ENCODE measurements at places on chromosomes 4 and X.
A peak's percentile ranks its signal among the peaks of the same experiment; 100 is the strongest.

GRCh38 chr4:15964159-15964558 lies 1.2 kb upstream of the FGFBP2 start:
- no peak for DNase-seq

DNA sequence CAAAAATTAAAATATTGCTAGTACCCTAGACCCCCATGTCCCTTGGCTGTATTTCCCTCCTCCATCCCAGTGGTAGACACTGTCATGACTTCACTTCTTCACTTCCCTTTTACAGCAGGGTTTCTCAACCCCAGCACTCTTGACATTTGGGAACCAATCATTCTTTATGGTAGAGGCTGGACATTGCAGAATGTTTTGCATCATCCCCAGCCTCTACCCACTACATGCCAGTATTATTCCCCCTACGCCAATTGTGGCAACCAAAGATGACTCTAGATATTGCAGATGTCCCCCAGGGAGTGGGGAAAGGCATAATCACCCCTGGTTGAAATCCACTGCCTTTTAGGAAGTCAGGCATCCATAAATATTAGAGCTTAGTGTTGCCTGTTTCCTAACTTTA lies 138.6 kb downstream of the AMELX start:
- DNase-seq, result no peak

- DNase-seq, result no peak
These were observed 154.9 kb downstream of the BMPR1B start for GRCh38 chr4:94912606-94913005.

DNA sequence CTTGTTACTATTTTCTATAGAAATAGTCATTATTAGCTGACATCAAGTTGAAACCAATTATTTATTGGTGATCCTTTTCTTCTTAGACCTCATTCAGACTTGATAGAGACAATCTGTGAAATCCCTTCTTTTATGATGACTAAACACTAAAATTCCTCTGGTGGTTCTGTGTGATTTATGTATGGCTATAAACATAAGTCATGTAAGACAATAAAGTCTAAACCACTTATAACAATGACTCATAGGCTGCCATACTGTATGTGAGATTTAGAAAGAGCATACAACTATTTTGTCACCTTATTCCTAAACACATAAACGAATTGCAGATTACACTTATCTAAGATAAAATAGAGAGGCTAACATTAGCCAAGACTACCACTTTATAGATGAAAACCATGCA lies 101.1 kb upstream of the PRR32 start:
- DNase-seq, result no peak

- DNase-seq, result peak; percentile 40
These were observed 293.1 kb downstream of the CAMK2D start for GRCh38 chr4:113468165-113469022.

GRCh38 chr4:6776920-6777635 lies 5.4 kb upstream of the KIAA0232 start:
- DNase-seq, result no peak

DNA sequence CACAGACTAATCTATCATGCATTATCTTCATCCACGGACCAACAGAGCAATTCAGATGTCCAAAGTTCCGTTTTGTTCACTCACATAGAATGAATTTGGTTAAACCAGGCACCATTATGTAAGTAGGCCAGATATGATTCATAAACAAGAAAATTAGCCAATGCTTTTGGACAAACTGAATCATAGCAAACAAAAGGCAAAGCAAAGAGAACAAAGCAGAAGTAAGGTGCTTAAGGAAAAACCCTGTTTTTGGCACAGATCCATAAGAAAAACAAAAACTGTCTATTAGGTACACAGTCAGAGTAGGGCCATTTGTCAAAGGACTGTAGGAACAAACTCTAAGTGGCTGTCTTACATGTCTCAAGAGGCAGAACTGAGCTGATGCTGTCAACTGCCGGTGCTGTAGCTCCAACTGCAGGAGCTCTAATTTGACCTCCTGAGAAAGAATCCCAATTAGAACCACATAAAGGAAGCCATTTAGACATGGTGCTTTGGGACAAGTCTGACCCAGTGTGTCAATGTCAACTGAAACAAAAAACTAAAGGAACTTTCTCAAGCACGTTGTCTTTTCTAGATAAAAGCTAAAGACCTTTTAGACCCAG lies 146.7 kb downstream of the COL25A1 start:
- no peak for DNase-seq

GRCh38 chrX:21932292-21933002 lies 8.1 kb upstream of the SMS start:
- no peak for DNase-seq

DNA sequence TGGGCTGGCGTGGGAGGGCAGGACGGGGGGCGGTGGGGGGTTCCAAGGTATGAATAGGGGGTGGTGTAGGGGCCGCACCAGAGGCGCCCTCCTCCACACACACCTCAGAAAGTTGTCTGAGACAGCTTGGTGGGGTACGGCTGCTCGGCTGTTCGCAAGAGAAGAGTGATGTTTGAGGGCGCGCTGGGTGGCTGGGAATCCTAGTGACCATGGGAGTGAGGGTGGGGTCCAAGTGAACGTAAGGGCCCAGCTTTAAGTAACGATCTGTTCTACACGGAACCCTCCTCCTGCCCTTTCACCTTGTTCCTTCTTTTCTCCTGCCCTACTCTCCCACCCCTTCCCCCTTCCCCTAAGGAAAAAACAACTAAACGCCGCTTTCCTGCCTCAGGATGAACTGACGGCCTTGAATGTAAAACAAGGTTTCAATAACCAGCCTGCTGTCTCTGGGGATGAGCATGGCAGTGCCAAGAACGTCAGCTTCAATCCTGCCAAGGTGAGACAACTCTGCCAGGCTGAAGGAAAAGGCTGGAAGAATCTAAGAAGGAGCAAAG lies 664 bp downstream of the MED12 start:
- DNase-seq, result no peak

Measured in midbrain (tissue), 1 donor.